ENCODE measurements at places on chromosomes 16 and 17. TPM values are rescaled to one million over a fixed set of nuclear protein-coding genes. Genes with fewer than 3 reads are reported as not detected.

ABI3 gene
- 4.9 TPM for total RNA-seq

KRT15 gene
- 1,380 TPM for total RNA-seq

OR2C1 gene
- total RNA-seq = not detected

DNA sequence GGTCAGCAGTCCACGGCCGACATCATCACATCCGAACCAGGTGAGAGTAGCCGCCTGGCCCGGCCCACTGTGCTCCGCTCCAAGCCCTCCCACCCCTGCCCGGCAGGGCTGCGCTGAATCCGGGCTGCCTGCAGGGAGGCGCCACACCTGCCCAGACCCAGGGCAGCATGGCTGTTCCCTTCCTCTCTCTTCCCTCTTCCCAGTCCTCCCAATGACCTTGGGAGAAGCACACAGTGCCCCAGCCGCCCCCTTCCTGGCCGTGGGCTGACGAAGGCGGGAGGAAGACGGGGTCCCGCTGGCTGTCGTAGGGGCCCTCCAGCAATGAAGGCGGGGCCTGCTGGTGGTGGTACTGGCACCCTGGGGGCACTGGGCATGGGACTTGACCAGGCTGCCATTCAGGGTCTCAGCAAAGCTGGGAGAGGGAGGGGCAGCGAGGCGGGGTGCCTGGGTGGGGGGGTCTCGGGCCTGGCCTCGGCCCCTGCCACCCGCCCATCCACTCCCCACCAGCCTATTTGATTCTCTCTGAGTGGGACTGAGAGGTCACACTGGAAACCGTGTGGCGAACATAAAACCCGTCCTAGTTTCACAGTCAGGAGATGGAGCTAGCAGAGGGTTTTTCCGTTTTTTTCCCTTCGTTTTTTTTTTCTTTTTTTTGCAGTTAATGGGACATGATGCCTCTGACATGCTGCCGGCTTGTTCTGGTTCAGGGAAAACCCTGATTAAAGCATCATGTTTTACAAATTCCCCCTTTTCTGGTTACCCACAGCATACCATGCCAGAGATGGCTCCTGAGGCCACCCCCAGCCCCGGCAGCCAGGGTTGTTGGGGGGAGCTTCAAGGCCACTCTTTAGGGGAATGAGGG is 50.6 kb downstream of the BAHCC1 start:
- DNase-seq = no peak

TBC1D3G gene
- total RNA-seq = not detected

- no peak for DNase-seq
Observed at GRCh38 chr17:72421128-72422092, 300.6 kb downstream of the SOX9 start.

- DNase-seq = no peak
Observed at GRCh38 chr17:68501074-68501473, 11.2 kb upstream of the PRKAR1A start.

CHST4 gene
- not detected for total RNA-seq
